Cerebellar nuclear complex (tissue), 1 donor: ENCODE measurements at places on chromosomes 12 and 14.

DNA sequence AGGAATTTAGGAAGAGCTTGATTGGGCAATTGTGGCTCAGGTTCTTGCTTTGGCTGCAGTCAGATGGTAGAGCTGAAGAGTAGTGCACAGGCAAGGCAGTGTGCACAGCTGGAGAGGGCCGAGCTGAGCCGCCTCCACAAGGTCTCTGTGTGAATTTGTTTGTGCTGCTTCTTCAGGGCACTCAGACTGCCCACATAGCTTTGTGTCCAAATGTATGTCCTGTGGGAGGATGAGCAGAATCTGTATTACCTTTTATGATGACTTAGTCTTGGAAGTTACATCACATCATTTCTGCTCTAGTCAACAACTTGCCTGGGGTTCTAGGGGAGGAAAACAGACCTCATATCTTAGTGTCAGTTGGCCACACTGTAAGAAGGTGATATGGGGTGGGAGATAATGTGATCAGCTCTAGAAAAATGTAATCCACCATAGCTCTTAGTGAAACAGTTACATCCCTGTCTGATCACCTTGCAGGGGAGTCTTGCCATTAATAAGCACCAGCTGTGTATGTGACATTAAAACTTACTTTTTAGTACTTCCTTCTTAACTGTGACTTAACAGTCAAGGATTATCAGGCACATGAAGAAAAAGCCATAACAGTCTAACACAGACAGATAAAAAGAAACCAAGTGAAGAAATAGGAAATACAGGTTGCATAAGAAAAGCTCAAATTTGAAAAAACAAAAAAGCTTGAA lies 53.4 kb downstream of the RCOR1 start:
- no peak for DNase-seq

DNA sequence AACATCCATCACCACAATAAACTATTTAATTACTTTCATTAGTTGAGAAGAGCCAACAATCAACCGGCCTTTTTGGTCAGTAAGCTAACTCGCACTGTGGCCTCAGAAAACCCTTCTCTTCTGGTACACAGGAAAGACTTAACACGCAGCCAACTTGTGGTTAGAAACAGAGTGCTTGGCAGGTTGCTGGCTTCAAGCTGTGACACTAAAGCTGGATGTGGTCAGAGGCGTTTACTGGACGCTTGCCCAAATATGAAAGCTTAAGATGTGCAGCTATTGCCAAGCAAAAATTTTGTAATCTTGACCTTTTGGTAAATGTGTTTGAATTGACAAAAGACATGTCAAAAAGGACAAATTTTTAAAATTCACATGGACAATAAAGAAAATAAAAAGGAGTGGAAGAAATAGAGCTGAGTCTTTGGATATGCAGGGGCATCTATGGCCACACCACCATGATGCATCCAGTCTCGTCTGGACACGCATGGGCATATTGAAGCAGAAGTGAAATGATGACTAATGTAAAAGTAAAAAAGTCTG lies 2.6 kb upstream of the KLRK1 start:
- no peak for DNase-seq

- no peak for DNase-seq
These were observed 38.4 kb downstream of the GALNT16 start for GRCh38 chr14:69298131-69299071.

GRCh38 chr12:49232940-49233841 lies 31.7 kb upstream of the TUBA1C start:
- no peak for DNase-seq

- no peak for DNase-seq
These were observed 194.0 kb downstream of the ZFP36L1 start for GRCh38 chr14:68598621-68599447.
